T-helper 9 cell (primary cell): ENCODE measurements at places on chromosomes 16 and 17.

DNA sequence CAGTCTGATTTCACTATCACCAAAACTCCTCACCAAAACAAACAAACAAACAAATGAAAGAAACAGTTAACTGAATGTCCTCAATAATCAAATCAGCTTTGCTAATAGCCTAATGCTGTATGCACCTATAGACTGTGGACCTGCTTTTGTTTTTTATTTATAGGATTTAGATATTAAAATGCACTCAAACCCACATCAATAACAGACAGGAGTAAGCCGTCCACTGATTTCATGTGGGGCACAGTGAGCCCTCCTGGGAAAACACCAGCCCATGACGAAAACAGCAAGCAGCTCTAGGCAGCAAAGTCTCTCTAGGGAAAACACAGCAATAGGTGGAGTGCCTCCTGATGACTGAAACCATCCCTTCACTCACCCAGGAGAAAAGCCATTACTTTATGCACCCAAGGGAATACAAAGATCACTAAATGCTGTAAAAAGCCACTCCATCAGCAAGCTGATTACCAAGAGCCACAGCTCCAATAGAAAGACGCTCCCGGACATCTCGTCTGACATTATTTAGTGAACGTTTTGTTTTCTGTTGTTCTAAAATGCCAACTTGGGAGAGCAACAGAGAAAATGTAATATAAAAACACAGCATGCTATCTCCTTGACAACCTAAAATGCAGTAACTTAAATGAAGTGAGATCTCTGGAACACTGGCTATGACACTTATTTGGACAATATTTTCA is 47.8 kb downstream of the ANKFY1 start:
- no peak for DNase-seq

DNA sequence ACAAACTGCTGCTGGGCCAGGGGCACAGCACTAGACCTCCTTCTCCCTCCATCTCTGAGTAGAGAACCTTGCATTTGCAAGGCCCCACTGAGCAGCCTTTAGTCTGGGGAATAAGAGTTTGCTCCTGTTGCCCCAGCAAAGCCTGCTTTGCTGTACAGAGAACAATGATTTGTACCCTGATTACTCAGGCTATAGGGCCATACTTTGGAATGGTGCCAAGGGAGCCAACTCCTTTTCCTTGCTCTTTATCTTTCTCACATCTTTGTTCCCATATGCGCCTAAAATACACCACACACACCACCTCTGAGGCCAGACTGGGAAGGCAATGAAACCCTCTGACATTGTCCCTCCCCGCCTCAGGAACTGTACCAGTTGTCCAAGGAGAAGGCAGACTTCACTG is 21.2 kb downstream of the LIG3 start:
- DNase-seq, result no peak

- no peak for DNase-seq
Observed at GRCh38 chr17:19385521-19385983, 1.4 kb downstream of the MFAP4 start.

DNA sequence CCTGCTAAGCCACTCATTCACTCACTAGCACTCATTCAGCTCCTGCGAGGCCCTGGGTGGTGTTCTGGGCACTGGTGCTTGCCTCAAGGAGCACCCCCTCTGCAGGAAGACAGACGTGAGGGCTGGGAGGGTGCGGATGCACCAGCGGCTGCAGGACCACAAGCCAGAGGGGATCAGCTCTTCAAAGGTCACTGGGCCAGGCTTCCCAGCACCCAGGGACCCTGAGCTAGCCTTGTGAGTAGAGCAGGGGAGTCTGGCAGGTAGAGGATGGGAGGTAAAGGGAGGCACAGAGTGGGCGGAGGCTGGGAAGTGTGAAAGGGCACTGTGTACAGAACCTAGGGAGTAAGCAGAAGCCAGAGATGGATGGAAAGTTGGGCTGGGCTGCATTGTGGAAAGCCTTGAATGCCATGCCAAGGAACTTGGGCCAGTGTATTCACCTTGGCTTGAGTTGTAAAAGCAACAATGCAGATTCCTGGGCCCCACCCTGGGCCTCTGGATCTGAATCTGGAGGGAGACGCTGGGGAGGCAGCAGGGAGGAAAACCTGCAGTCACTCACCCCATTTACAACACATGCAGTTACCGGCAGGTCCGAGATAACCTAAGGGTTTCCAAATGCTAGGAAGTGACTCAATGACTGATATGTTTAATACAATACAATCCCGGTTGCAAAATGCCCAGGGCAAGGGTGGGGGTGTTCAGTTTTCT is 1.7 kb downstream of the IL4R start:
- no peak for DNase-seq

DNA sequence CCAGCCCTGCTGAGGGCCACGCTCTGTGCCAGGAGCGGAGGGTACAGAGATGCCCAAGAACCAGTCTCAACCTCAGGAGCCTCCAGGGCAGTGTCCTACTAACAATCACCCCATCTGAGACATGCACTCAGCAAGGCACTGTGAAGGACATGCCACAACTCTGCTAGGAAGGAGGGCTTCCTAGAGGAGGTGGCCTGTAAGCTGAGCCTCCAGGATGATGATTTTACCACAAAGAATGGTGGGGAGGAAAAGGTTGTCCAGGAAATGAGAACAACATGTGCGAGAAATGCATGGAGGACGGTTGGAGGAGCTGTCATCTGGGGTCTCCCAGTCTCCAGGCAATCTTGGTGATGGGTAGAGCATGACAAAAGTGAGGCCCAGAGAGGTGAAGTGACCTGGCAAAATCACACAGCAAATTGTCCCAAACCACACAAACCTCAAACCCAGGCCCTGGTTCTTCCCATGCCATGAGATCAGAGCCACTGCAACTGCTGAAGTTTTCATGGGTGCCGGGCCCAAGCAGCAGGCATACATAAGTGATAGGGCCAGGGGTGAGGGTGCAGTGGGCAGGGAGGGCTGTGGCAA is 30.5 kb downstream of the CNGB1 start:
- no peak for DNase-seq

DNA sequence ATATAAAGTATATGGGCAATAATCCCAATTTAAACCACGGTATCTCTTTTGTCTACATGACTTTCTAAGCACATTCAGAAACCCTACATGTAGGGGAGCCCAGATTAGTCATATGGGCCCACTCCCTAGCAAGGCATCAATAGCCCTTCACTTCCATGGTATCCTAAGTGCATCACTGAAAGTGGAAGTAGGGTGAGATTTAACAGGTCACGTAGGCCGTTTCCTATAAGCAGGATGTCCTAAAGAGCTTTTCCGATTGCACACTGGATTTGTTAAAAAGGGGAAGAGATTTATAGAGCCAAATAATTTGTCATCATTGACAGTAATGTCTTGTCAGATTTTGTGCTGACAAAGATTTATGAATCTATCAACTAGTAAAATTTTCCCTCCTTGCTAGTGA is 39.0 kb downstream of the CA4 start:
- DNase-seq, result no peak

DNA sequence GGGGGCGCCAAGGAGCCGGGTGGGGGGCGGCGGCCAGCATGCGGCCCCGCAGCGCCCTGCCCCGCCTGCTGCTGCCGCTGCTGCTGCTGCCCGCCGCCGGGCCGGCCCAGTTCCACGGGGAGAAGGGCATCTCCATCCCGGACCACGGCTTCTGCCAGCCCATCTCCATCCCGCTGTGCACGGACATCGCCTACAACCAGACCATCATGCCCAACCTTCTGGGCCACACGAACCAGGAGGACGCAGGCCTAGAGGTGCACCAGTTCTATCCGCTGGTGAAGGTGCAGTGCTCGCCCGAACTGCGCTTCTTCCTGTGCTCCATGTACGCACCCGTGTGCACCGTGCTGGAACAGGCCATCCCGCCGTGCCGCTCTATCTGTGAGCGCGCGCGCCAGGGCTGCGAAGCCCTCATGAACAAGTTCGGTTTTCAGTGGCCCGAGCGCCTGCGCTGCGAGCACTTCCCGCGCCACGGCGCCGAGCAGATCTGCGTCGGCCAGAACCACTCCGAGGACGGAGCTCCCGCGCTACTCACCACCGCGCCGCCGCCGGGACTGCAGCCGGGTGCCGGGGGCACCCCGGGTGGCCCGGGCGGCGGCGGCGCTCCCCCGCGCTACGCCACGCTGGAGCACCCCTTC is 484 bp downstream of the FZD2 start:
- no peak for DNase-seq

DNA sequence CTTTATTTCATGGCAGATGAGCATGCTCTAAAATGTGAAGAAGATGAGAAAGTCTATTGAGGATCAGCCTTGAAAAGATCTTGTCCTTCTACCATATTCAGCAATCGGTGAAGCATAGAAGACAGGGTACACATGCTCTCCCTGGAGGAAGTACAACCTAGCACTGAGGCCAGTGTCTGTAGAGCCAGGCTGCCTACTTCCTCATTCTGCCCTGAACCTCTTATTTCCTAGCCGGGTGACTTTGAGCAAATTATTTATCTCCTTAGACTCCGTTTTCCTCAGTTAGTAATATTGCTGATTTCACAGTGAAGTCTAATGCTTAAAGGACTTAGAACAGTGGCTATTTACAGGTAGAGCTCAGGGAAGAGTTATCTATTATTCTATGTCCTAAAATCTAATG is 58.4 kb downstream of the TMEM100 start:
- DNase-seq, result no peak

GRCh38 chr17:42274812-42275526 is 1.2 kb downstream of the STAT5B start:
- DNase-seq, result no peak
